ENCODE measurements at places on chromosomes 12 and 14. TPM values are rescaled to one million over a fixed set of nuclear protein-coding genes. Genes with fewer than 3 reads are reported as not detected.

Gene POU6F1
- 8.6 TPM for total RNA-seq

GRCh38 chr12:129002427-129002826, 149.1 kb downstream of the GLT1D1 start:
- DNase-seq: no peak

Gene KRT72
- not detected for total RNA-seq

GRCh38 chr12:78177298-78177697, 346.6 kb downstream of the NAV3 start:
- DNase-seq: no peak

GRCh38 chr12:46269429-46270241, 792 bp upstream of the SLC38A1 start:
- peak; percentile 81 for DNase-seq

DNA sequence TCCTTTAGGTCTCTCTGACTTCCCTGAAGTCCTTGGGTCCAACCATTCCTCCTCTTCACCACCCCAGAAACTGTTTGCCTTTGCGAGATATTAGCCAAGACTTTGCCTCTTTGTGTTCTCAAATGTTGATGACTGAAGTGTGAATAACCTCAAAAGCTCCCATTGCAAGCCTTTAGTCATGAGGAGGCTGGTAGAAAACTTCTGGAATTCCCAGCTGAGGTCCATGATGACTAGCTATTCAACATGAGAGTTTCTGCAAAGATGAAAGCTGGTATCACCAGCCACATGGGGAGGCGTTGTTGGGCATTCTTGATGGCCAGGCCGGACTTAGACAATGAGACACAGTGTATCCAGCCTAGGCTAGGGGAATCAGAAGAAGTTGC, 111.7 kb downstream of the TBX5 start:
- DNase-seq: no peak

Gene CAPZA3
- not detected for total RNA-seq

Gene SLC24A4
- 0.49 TPM for total RNA-seq

GRCh38 chr14:39988939-39989338, 556.7 kb upstream of the FBXO33 start:
- no peak for DNase-seq

GRCh38 chr12:97169889-97170567, 263.0 kb downstream of the NEDD1 start:
- no peak for DNase-seq

Gene SLC2A3
- total RNA-seq: 11.7 TPM

DNA sequence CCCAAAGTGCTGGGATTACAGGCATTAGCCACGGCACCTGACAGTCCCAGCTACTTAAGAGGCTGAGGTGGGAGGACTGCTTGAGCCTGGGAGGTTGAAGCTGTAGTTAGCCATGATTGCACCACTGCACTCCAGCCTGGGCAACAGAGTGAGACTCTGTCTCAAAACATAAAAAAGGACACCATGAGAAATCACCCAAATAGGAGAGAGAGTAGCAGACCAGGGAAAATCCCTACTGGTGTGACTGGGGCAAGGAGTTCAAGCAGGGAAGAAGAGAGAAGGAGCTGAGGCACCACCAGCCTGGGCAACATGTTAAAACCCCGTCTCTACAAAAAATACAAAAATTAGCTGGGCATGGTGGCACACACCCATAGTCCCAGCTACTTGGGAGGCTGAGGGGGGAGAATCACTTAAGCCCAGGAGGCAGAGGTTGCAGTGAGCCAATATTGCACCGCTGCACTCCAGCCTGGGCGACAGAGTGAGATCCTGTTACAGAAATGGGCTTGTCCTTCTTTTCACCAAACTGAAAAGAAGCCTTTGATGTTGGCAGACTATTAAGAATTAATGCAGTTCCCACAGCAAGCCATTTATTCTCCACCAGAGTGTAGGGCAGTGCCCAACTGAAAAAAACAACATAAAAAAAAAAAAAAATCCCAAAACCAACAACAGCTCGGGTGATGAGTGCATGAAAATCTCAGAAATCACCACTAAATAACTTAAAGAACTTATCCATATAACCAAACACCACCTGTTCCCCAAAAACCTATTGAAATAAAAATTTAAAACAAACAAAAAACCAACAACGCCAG, 4.5 kb upstream of the SRSF9 start:
- DNase-seq: no peak

GRCh38 chr14:33134975-33135374, 196.3 kb downstream of the NPAS3 start:
- DNase-seq: no peak

Gene TMEM179
- total RNA-seq: not detected

Gene PIK3C2G
- not detected for total RNA-seq

DNA sequence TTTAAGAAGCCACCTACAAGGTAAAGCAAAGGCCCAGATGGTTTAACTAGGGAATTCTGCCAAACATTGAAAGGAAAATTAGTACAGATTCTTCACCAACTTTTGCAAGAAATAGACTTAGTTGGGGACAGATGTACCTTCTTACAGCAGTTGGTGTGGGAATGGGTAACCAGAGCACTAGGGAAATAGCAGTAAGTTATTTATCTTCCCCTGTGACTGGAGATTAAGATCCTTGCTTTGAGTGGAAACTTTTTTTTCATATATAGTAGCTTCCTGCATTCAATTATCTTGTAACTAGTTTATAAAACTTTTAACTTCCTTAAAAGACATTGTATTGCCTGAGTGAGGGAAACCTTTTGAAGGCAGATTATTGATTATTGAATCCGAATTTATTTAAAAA, 44.2 kb downstream of the ARID2 start:
- DNase-seq: no peak

DNA sequence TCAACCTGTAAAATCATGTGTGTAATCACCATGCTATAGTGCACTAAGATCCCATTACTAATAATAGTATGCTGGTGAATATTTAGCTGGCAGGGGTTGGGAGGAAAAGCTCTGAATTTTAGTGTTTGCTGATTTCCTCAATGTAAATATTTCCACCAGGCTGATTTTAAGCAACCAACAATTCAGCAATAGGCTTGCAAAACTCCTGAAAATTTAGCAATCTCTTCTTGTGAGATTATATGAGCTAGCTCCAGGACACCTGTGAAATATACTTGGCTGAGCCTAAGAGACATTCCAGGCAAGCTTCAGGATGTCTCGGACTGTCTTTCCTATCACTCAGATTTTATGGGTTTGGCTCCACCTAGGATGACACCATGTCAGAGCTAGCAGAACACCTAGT, 106.9 kb upstream of the ANO4 start:
- DNase-seq: no peak

Gene GYS2
- total RNA-seq: not detected

- no peak for DNase-seq
Observed at GRCh38 chr14:78592616-78593219, 422.5 kb downstream of the NRXN3 start.

DNA sequence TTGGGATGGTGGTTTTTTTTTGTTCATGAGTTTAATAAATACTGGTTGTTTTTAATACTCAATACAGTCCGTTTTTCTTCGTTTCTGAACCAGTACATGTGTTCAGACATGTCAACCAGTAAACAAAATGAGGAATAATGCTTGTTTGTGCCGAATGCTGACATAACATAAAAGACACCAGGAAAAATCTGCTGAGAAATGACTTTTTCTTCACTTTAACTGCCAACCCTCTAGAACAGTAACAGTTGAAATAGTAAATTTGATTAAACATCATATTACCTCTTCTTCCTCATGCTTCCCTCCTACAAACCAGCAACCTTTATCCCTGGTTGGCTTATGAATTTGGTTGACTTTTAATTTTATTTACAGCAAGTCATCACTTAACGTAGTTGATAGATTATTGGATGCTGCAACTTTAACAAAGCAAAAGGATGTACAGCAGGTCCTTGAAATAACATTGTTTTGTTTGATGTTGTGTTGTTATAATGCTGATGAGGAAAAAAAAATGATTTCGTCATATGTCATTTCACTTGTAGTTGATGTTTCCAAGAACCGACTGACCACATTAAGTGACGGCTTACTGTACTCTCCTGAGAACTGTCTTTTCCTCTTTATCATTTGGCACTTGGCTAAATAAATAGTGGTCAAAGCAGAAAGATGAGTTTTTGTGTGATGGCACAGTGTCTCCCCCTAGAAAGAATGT, 340.5 kb downstream of the TMTC2 start:
- DNase-seq: no peak

DNA sequence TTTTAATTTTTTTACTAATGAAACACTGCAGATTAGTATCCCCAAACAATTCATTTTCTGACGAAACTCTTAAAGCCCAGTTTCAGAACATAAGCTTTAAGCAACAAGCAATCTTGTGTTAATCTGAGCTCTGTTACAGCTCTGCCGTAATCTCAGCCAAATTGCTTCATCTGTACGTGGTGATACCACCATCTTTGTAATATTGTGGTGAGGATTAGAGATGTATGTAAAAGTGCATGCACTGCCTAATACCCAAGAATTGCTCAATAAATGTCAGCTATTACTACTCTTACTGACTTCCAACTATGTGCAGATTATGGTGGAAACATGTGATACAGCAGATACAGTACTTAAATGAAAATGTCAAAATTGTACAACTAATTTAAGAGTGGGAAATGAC, 1.8 kb downstream of the AKAP5 start:
- DNase-seq: no peak

- peak; percentile 68 for DNase-seq
Observed at GRCh38 chr14:56129933-56130332, 11.7 kb downstream of the PELI2 start.

Gene C14orf180
- 40.0 TPM for total RNA-seq

Gene CFL2
- total RNA-seq: 547 TPM

DNA sequence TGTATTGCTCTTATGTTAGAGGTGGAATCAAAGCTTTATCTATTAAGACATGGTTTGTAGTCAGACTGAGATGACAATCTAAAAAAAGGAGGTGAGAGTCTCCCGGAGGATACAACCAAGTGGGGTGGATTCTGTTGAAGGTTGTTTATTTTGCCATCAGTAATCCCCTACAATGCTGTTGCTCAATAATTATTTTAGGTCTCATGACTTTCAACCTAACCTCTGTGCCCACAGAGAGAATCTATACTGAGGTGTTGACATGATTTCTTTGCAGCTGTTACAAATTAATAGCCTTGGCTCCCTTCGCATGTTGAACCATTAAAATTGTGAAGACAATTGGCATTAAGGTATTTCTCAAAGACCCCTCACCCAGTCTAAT, 28.7 kb upstream of the FOS start:
- no peak for DNase-seq

DNA sequence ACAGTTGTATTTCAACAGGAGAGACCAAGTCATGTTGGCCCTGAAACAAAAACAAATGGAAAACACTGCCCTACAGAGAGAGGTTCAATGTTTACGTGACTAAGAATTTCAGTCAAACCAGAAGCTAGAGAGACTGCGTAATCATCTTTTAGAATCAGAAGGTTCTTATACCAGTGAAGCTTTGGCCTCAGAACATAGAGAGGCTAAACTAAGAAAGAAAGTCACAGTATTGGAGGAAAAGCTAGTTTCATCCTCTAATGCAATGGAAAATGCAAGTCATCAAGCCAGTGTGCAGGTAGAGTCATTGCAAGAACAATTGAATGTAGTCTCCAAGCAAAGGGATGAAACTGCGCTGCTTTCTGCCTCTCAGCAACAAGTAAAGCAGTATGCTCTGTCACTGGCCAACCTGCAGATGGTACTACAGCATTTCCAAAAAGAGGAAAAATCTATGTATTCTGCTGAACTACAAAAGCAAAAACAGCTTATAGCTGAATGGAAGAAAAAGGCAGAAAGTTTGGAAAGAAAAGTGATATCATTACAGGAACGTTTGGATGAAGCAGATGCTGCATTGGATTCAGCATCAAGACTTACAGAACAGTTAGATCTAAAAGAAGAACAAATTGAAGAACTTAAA, 32.5 kb upstream of the NUAK1 start:
- no peak for DNase-seq

- no peak for DNase-seq
Observed at GRCh38 chr14:78608998-78609787, 439.0 kb downstream of the NRXN3 start.

Gene DNAJC22
- not detected for total RNA-seq

Gene HELB
- 0.89 TPM for total RNA-seq

DNA sequence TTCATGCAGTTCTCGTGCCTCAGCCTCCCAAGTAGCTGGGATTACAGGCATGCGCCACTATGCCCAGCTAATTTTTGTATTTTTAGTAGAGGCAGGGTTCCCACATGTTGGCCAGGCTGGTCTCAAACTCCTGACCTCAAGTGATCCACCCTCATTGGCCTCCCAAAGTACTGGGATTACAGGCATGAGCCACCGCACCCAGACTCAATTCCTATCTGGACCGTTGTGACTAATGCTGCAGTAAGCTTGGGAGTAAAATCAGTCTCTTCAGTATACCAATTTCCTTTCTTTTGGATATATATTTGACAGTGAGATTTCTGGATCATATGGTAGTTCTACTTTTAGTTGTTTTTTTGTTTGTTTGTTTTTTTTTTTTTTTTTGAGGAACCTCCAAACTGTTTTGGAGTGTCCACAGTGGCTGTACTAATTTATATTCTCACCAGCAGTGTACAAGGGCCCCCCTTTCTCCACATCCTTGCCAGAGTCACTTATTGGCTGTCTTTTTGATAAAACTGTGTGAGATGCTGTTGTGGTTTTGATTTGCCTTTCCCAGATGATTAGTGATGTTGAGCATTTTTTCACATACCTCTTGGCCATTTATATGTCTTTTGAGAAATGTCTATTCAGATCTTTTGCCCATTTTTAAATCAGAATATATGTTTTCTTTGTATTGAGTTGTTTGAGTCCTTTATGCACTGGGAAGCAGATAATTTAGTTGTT, 37.3 kb upstream of the EVL start:
- no peak for DNase-seq

Gene TRIM9
- total RNA-seq: 0.62 TPM

Gene NEUROD4
- not detected for total RNA-seq

Gene IL26
- total RNA-seq: not detected

DNA sequence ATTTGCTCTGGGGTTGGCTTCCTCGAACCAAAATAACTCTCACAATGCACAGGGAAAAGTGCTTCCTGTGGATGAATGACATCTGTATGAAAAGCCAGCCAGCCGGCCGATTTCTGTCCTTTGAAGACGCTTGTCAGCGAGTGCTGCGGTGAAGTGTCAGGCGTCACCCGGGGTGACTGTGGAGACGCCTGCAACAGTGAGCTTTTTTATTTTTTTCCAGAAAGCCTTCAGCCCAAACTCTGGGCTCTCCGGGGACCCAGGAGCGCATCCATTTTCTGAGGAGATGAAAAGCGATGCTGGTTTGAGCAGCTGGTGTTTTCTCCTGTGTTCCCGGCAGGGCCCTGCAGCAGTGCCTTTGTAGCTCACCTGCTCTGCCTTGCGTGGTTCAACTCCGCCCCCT, 147.9 kb upstream of the MYL2 start:
- no peak for DNase-seq

- no peak for DNase-seq
Observed at GRCh38 chr12:104448451-104448850, 8.3 kb upstream of the CHST11 start.

- no peak for DNase-seq
Observed at GRCh38 chr14:87542288-87542687, 450.7 kb downstream of the GALC start.

- peak; percentile 87 for DNase-seq
Observed at GRCh38 chr14:75274899-75275569, 3.6 kb upstream of the FOS start.

All from Right ventricle myocardium inferior (tissue), 1 donor.